NCI-H82 (cell line): ENCODE measurements at places on chromosomes 4 and X.

GRCh38 chr4:1285151-1285789 is 4.4 kb upstream of the MAEA start:
- no peak for DNase-seq

GRCh38 chrX:123835661-123836371 is 24.0 kb upstream of the XIAP start:
- no peak for DNase-seq

GRCh38 chrX:46716796-46717195 is 42.1 kb downstream of the SLC9A7 start:
- no peak for DNase-seq

- DNase-seq: no peak
Measured at GRCh38 chr4:55125763-55126541, 557 bp upstream of the KDR start.

- no peak for DNase-seq
Measured at GRCh38 chrX:69178592-69178991, 13.3 kb upstream of the PJA1 start.

GRCh38 chrX:1124531-1124930 is 87.9 kb downstream of the CRLF2 start:
- no peak for DNase-seq

DNA sequence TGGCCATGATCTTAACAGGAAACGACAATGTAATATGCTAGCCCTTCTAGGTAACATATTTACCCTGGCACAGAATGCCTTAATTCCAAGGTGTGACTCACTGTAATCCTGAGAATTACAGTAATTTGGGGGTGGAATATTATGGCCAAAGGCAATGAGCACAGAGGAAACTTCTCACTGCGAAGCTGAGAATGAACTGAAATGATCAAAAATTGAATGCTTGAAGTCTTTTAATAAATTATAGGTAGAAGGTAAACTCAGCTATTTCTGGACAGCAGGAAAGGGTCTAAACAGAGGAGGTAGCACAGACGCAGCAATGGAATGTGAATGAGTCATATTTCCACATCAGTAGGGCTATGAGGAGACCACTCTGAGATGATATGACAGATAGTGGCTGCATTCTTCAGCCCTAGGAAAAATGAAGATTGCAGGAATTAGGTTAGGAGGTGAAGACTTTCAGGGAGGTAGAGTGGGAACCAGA is 312.6 kb downstream of the PACRGL start:
- no peak for DNase-seq

- no peak for DNase-seq
Measured at GRCh38 chr4:124564121-124564520, 148.4 kb downstream of the ANKRD50 start.

DNA sequence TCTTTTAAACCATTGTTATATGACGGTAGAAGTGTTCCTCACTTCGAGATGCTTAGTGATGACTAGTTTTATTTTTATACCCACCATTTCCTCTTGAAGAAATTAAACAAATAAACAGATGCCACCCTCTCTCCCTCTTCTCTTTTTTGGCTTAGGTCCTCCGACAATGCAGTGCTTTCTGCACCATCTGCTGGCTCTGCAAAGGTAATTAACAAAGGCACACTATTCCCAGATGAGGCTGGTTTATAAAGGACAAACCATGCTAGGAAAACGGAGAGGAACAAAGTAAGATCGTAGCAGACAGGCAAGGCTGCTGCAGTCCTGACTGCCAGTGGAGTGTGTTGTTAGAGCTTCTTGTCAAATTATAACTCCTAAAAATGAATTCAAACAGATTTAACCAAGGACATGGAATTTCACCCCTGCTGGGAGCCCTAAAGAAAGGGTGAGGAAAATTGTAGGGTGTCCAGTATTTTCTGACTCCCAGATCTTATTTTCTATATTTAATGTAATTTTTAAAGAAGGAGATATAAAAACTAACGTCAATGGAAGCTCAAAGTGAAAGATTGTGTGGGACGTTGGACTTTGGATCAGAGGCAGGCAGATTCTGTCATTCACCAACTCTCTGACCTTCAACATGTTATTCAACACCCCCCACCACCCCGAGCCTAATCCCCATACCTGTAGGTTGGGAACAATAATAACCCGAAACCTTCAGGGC is 142.1 kb downstream of the CPEB2 start:
- peak; percentile 40 for DNase-seq

- DNase-seq: no peak
Measured at GRCh38 chrX:47172549-47172948, 21.1 kb upstream of the UBA1 start.

- no peak for DNase-seq
Measured at GRCh38 chr4:1317177-1318045, 27.7 kb downstream of the MAEA start.
